SHP77 treated with DMSO at 0.1 percent for 48 hours (cell line): ENCODE measurements at places on chromosomes 13 and 19.

- no peak for DNase-seq
Measured at GRCh38 chr13:28792992-28793391, 27.1 kb upstream of the MTUS2 start.

- DNase-seq = no peak
Measured at GRCh38 chr19:40717880-40718773, 1.2 kb downstream of the ITPKC start.

DNA sequence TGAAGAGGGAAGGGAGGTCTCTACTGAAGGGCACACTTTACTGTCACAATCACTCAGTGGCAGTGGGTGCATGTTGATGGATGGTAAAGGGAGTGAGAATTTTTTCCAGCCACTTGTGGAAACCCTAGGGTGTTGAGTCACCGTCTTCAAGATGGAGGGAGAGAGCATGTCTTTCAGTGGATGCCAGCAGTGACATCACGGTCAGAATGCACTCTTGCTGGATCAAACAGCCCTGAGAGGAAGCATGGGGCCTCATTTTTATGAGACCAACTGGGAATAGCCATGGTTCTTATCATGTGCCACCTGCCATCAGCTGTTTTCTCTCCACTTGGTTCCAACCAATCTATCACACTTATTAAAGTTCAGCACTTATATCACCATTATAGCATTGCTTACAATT is 182.5 kb downstream of the KCNRG start:
- DNase-seq = no peak

- DNase-seq = no peak
Measured at GRCh38 chr19:7857727-7858108, 16.5 kb downstream of the PRR36 start.

GRCh38 chr13:62207388-62207787 is 791.7 kb upstream of the PCDH20 start:
- DNase-seq = no peak

DNA sequence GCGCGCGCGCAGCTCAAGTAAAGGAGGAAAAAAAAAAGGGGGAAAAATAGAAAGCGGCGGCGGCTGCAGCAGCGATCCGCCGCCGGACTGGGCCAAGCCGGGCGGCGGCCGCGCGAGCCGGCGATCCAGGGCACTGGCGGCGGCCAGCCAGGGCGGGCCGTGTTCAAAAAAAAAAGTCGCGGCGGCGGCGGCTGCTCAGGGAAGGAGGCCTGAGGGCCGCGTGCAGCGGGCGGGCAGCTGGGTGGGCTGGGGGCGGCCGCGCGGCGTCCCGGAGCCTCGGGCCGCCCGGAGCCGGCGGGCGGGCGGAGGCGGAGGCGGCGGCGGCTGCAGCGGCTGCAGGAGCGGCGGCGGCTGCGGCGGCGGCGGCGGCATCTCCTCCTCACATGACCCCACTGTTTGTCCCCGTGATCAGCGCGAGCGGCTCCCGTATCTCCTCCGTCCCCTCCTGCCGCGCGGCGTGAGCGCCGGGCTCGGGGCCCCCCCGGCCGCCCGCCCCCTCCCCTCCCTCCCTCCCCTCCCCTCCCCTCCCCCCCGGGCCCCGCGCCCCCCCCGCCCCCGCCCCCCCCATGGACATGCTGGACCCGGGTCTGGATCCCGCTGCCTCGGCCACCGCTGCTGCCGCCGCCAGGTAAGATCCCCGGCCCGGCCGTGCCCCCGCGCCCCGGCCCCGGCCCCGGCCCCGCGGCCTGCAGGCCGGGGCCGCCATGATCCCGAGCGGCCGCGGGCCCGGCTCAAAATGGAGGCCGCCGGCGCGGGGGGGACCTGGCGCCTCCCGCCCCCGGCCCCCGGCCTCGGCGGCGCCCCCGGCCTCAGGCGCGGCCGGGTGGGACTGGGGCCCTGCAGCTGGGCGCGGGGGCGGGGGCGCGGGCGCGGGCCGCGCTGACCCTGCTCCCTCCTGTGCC is at the start of gene USF2:
Gene USF2, plus strand, starts transcription at position 427 of the 902 bp plus-strand sequence. Its CDS starts 140 bp downstream, at position 567.
- no peak for DNase-seq

DNA sequence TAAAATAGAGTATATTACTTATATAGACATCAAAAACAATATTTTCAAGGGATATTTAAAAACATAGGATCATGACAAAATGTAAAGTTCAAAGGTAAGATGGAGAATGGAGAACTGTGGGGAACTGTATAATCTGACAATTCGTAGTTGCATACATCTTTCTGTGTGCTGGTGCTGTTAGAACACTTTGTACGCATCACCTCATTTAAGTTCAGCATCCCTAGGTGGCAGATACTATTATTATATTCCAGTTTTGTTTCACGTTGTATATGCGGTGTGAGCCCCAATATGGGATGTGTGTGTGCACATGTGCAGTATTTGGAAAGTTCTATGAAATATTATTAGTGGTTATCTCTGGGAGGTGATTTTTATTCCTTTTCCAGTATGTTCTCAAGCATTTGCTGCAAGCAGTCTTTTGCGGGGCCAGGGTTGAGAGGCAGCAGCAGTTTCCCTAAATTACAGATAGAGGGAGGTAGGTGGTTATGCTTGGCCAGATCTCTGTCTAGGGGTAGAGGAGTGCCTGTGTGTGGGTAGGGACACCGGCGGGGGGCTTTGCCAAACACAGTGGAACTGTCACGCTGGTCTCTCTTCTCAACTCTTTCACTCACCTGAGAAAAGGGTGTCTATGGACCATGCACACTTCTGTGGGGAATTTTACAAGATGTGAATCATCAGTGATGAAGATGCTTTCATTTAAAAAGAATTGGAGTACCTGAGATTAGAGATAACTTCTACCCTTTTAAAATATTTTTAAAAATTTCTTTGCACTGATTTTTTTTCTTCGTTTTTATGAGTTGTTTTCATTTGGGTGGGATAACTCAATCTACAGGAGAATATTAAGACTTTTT is 55.6 kb upstream of the ALOX5AP start:
- DNase-seq = no peak

DNA sequence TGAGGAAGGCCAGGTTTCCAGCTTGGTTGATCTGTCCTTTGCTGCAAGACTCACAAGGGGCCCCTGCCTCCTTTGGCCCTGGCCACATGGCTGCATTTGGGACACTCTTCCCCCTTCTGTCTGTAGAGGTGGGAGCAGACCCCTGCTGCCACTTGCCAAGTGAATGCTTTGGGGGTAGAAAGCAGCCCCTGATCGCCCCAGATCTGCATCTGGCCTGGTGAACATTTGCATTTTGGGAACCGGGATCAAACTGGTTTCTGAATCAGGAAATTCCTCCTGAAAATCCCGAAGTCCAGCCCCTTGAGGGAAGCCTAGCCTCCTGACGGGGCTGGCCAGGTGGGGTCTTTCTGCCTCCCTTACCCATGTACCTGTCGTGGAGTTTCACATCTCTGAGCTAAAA is 14.9 kb downstream of the DPF1 start:
- DNase-seq = no peak

DNA sequence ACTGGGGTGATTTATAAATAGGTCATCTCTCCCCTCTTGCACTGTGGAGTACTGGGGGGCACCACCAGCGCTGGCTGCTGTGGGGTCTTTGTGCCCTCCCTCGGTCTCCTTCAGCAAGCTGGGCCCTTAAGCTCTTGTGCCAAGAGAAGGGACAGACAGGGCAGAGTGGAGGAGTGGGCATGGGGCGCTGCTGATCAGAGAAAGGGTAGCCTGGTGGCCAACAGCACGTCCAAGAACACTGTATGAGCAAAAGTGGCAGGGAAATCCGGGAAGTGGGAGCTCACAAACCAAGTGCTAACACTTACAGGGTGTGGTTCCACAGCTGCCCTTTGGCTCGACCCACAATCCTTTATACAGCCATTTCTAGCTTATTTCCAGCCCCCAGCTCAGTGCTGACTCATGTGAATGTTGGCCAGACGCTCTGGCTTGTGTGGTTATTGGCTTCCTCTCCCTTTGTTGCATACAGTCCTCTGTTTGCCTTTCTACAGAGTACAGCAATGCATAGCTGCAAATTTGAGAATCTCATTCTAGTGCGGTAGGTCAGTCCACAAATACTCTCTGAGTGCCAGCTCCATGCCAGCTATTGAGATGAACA is 298.8 kb downstream of the SHISA2 start:
- no peak for DNase-seq

DNA sequence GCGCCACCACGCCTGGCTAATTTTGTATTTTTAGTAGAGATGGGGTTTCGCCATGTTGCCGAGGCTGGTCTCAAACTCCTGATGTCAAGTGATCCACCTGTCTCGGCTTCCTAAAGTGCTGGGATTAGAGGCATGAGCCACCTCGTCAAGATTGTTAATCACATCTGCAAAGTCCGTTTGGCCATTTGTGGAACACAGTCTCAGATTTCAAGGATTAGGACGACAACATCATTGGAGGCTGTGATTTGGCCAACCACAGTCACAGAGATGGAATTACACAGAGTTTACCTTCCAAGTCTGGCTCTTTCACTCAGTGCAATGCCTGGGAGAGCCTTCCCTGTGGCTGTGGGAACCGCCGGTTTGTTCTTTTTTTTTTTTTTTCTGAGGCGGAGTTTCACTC is 17.8 kb downstream of the SULT2B1 start:
- DNase-seq = no peak

DNA sequence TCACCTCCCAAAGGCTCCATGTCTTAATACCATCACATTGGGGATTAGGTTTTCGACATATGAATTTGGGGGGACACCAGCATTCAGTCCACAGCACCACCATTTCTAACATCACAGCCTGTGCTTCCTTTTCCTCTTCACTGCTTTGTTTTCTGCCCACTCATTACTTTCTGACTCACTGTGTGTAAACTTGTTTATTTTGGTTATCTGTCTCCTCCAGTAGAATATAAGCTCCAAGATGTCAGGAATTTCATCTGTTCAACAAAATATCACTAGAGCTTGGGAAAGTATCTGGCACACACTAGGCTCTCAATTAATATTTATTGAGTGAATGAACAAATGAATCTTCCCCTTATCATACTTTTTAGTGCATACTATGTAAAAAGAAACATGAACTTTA is 152.0 kb downstream of the NUFIP1 start:
- no peak for DNase-seq

DNA sequence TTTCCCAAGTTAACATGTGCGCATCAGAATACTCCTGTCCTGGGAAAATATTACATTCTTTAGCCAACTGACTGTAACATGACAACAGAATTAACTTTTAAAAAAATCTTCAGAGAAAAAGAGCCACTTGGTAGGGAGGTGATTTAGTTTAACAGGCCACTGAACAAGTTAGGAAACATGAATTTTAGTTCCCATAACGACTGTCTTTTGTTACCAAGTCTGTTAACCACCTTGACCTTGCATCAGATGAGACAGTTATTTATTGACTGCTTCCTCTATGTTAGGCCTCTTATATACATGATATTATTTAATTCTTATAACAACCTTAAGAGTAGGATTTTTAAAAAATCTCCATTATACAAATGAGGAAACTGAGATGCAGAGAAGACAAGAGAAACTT is 268.6 kb downstream of the NDFIP2 start:
- no peak for DNase-seq

DNA sequence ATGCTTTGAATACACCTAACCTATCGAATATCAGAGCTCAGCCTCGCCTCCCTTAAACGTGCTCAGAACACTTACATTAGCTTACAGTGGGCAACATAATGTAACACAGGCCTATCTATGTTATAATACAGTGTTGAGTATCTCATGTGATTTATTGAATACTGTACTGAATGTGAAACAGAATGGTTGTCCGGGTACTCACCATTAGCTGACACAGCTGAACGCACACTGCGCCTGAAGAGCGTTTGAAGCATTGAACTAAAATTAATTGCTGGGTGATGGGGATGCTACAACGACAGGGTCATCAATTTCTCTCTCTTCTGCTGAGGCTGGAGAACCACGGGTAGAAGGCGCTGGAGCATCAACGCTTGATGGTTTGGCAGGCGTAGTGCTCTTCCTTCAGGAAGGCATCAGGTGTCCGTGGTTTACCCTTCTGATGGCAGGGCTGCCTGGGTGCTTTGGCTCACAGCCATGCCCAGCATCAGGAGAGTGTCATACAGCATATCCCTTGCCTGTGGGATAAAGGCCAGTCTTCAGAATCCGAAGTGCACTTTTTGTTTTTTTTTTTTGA is 46.9 kb upstream of the UBE2L5 start:
- no peak for DNase-seq

DNA sequence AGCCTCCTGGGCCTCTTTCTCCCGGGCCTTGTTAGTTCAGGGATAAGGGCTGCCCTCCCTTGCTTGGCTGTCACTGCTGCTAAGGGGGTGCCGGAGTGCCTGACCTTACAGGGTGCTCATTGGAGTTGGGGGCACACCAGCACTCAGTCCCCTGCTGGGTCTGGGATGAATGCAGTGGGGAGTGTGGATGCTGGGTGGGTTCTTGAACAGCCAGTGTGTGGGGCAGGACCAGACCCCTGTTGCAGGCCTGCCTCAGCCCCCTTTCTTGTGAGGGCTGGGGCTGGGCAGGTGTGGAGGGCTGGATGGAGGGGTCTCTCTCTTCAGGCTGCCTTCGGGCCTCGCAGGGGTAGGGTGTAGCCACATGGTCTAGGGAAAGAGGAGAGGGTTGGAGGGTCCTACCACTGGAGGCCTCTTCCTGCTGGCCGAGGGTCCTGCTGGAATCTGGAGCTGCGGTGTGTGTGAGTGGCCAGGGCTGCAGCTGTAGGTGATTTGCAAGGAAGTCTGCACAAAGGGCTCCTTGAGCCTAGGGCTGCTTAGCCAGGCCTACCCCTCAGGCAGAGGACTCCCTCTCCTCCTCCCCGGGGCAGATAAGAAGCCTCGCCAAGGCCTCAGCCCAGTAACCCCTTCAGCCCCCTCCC is 3.2 kb downstream of the CEBPA start:
- no peak for DNase-seq

GRCh38 chr19:6056282-6056741 is 54.0 kb downstream of the RFX2 start:
- DNase-seq = no peak

GRCh38 chr13:100581504-100581903 is 7.1 kb downstream of the GGACT start:
- no peak for DNase-seq

DNA sequence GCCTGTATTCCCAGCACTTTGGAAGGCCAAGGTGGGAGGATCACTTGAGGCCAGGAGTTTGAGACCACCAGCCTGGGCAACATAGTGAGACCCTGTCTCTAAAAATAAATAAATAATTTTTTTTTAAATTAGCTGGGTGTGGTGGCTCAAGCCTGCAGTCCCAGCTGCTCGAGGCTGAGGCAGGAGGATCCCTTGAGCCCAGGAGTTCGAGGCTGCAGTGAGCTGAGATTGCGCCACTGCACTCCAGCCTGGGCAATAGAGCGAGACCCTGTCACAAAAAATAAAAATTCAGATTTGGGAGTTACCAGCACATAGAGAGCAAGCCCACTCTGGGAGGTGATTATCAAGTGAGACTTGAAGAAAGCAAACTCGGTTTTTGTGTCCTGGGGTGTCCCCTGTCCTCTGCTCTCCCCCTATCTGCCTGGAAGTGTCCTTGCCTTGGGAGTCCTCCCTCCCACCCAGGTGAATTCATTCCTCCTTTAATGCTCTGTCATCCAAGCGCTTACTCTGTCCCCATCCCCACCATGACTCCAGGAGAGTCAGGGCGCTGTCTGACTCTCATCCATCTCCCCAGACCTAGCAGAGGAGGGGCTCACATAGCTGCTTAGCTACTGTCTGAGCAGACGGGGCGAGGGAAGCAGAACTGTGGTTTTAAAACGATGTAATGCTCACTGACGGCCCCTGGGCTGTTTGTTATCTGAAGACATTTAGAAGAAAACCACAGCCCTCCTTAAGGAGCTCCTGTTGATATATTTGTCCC is 146.8 kb downstream of the STK24 start:
- no peak for DNase-seq
